ENCODE measurements at places on chromosomes 2 and 18.

DNA sequence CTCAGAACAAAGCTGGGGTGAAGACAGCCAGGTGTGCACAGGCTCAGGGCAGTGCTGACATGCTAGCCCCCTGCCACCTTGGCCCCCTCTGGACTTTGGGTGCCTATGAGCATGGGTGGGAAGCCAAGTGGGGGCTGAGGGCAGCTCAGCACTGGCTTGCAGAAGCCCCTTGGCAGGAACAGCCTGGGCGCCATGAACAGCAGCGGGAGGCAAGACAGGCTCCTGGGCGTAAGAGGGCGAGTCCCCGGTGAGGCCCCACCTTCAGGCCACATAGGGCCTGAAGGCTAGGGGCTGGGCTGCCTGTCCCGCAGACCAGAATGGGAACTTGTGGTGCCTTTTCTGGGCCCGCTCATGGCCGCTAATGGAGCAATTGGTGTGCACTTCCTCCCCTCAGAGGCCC, 47.0 kb upstream of the COX7A2L start:
- no peak for DNase-seq

- DNase-seq, result no peak
These were observed 80.7 kb downstream of the ARHGAP28 start for GRCh38 chr18:6810191-6810590.

DNA sequence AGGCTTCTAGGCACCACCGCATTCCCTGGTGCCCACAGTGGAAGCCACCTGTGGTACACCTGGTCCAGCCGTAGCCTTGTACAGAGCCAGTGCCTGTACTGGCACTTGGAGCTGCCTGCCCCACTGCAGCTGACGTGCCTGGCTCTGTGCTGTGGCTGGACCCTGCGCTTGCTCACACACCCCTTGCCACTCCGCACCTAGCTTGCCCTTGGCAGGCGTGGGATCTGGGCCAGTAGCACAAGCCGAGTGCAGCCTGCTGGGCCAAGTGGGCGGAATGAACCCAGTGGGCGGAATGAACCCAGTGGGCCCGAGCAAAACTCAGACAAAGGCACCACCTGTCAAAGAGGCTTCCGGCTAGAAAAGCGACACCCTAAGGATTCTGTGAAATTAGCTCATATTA, 126.3 kb downstream of the ARHGAP28 start:
- no peak for DNase-seq

DNA sequence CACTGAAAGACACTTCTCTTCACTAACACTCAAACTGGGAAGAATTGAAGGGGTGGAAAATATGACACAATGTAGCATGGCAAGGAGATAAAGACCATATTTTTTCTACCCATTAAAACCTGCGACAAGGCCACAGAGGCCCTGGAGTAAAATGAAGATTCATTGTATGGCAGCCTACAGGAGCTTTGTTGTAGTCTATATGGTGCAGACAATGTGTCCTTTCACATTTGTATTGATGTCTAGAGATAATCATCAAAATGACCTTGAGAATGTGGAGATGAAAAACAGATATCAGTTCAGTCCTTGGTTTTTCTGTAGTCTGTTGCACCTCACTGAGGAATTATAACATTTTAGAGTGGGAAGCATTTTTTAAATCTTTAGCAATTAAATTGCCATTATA, 80.1 kb downstream of the CSRNP3 start:
- DNase-seq, result no peak

- DNase-seq, result no peak
These were observed 141.4 kb downstream of the MBP start for GRCh38 chr18:76991021-76991688.

GRCh38 chr2:189408294-189408693, 33.0 kb upstream of the WDR75 start:
- no peak for DNase-seq

- no peak for DNase-seq
These were observed at the start of gene NETO1 for GRCh38 chr18:72867746-72868584. Gene NETO1 (minus strand): TSS chr18:72867987. CDS start chr18:72867291, 696 bp downstream.

DNA sequence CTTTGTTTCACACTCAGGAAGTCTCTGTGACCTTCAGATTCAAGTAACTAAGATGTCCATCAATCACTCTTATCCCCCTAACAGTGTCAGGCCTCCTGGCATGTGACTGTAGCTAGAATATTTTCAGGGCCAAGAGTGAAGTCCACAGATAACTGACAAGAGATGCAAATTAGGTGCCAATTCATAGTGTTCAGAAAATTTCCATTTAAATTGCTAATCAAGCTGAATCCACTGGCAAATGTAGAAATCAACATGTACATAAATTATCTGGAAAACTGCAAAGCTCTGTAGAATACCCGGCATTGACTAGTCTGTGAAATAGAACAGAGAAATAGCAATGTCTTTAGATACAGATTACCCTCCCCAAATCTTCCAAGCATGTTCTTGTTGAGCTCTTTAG, 38.6 kb upstream of the ARL4C start:
- DNase-seq, result no peak

- DNase-seq, result no peak
These were observed 352.5 kb upstream of the ZNF521 start for GRCh38 chr18:25704494-25704893.

- DNase-seq, result no peak
These were observed 416.5 kb upstream of the GYPC start for GRCh38 chr2:126239320-126239955.

GRCh38 chr18:74582642-74583041, 15.0 kb upstream of the ZNF407 start:
- DNase-seq, result no peak

DNA sequence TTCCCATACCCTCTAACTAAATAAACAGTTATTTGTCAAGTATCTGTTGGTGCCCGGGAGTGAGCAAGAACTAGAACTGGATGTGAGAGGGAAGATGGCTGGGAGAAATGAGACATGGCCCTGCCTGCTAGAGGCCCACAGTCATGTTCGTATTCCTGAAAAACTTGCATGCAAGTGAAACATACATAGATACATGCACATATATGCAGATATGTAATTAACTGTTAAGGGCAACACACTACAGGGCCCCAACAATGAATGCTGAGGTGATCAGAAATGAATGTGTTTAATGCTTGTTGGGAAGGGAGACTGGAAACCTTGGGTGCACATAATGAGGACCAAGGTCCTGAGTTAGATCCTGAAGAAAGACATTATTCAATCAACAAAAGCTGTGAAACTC, 49.8 kb downstream of the ADD2 start:
- DNase-seq, result no peak

DNA sequence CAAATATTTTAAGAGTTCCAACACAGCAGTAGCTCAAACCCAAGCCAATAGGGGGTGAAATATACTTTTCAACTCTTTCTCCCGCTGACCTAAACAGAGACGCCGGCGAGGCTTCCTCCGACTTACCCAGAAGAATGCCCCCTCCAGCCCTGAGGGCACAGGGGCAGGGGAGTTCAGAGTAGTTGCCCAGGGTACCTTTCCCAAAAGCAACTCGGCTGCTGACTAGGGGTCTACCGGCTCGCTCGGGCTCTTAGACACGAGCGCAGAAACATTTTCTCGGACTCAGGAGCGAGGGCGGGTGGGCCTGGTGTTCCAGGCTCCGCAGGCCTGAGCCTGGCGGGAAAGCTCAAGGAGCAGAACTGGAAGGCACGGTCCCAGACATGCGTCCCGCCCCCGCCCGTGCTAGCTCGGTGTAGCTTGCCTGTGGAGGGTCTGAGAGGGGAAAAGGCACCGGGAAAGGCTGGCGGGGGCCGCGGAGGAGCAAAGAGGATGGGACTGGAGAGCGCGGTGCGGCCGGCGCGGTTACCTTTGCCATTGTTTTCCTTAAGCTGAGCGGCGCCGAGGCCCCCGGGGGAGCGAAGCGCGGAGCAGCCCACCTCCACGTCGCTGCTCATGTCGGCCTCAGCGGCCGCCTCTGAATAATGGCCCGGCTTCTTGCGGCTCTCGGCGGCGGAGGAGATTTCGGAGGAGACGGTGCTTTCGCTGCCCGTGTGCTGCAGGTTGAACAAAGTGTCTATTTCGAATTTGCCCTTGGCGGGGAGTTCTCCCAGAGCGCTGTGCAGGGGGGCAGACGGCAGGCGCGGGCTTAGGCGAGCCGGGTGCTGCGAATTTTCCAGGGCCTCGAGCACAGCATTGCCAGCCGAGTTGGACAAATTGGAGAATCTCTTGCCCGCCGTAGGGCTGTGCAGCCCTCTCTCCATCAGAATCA, 674 bp downstream of the EVX2 start:
- DNase-seq, result no peak

GRCh38 chr2:16958266-16958665, 292.6 kb upstream of the CYRIA start:
- DNase-seq, result no peak

GRCh38 chr18:77099485-77100370, 32.9 kb downstream of the MBP start:
- peak; percentile 67 for DNase-seq

DNA sequence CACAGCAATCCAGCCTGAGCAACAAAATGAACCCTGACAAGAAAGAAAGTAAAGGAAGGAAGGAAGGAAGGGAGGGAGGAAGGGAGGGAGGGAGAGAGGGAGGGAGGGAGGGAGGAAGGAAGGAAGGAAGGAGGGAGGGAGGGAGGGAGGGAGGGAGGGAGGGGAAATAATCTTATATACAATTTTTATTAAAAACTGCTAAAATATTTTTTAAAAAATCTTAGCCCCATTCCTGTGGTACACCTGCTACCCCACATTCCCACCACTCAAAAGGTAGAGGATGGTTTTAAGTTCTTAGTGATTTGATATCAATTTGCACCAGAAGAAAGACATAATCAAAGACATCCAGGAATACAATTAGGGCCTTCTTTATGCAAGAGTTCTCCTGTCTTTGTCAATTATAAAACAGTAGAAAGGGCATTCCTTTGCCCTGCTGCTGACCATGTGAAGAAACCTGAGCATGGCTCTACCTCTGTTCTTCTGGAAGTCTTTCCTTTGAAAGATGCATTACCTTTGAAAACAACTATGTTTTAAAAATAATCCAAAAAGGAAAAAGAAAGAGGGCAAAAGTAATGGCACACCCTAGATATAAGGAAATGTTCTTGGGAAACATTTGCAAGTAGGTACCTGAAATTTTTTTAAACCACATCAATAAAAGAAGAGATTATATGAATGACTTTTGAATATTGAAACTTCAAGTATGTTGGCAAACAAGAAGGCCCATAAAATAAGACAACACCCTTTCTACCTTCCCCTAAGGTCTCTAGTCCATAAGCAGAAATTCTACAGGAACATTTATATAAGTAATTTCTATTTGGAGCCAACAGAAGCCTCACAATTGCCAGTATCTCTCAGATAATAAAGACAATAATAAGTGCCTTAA, 33.7 kb upstream of the ACVR2A start:
- no peak for DNase-seq

GRCh38 chr2:150471813-150472510, 15.5 kb downstream of the RND3 start:
- no peak for DNase-seq

DNA sequence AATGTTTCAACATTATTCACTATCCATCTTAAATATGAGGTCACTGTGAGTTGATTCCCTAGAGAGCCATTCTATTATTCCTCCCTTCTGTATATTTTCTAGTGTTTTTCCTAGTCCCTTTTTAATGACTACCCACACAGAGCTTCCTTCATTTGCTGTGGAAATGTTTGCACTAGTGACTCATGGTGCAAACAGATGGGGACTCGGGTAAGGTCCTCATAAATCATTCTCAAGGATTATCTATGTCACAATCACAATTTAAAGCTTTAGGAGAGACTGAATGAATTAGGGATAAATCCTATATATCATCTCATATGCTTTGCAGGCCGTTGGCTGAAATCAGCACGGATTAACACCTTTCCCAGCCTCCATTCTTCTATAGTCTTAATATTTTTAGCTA, 159.6 kb downstream of the DCC start:
- DNase-seq, result no peak

DNA sequence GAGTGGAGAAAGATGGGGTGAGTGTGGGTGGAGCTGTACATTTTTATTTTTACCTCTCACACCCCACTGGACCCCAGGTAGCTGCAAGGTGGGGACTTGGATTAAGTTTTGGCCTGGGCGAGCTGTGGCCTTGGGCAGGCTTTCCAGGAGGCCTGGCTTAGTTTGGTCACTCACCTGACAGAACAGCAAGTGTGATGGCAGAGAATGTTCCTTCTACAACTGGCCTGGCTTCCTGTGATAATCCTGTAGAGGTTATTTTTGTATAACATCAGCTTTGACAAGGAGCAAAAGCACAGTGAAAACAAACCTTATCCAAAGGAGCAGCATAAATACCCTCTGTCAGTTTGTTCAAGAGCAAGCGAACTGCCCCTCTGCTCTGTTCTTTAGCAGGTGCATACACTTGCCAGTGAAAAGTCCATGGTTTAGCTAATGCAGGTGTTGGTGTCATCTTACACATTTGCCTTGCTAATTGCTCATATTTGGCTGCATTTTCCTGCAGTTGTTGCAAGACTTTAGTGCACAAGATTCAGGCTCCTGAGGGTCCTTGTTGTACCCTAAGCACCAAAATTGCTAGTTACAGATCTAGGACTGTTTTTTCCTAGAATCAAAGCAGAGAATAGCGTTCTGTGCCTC, 6.3 kb downstream of the THNSL2 start:
- DNase-seq, result no peak

DNA sequence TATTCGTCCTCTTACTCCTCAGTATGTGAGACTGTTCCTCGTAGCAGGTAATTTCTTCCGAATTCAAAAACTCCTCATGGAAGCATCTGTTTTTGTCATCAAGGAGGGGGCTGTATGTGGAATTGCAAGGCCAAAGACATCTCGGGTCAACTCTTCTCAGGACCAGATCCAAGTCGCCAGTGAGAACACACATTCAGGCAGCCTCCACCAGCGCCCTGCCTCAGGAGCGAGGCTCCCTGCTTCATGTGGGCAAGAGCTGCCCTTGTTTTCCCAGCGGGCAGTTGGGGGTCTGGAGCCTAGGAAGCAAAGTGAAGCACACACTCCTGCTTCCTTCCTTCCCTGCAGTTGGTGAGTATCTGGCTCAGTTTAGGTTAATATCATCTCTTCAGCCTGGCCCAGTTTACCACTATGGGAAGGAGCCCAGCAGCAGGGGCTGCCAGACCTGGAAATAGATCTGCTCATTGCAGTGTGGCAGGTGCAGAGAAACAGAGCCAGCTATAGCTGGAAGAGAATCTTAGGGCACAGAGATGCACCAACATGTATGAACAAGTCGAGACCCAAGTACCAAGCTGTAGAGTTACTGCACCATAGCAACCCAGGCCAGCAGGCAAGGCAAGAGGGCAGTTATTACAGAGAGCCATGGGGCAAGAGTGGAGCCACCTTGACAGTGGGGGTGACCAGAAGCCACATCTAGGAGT, 25.3 kb downstream of the TMEM127 start:
- DNase-seq, result no peak

DNA sequence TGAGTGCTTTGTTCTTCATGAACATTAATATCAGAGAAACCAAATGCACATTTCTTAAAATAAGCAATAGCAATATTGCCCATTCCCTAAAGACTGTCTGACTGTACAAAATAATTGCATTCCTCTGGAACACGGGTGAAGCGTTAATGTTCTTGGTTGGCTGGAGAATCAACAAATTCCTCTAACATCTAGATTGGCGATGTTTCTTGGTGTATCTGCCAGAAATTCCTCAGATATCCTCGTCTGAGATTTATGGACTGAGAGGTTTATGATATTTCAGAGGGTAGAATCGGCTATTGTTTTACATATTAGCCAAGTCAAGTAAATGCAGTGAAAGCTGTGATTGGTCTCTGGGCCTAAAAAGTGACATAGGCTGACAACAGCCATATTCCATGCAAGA, 27.1 kb upstream of the SPTBN1 start:
- no peak for DNase-seq

Measured in common myeloid progenitor, CD34-positive (primary cell).